ENCODE measurements at places on chromosomes 11 and 22.

DNA sequence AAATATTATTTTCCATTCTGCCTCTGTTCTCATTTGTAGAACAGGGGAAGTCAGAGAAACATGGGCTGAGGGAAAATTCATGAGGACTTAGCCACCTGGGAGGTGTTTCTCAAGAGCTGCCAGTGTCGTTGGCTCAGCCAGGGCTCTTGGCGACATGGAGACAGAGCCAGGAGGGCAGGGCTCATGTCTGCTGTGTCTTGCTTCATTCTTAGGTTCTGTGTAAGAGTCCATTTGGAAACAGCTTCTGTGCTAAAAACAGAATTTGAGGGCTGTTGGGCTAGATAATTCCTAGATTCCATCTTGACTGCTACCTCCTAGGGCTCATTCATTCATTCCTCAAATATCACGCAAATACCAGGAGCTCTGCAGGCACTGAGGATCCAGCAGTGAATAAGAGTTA, 15.1 kb upstream of the MRGPRX2 start:
- DNase-seq, result no peak

DNA sequence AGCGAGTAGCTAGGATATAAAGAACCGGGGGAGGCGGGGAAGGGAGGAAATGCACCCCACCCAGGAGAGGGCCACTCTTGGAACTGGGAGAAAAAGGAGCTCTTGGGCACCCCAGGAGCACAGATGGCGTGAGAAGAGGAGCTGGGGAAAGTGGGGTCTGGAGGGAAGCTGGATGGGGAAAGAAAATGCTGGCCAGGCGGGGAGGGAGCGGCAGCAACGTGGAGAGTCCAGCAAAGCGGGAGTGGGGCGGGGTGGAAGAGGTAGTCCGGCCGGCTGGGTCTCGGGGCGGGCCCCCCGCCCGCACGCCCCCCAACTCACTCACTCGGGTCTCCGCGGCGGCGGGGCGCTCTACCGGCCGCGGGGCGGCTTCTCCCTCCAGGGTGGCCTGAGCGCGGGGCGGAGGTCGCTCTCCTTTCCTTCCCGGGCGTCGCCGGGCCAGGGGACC, 522 bp downstream of the TOB2 start:
- no peak for DNase-seq

GRCh38 chr11:24598641-24599040, 101.8 kb downstream of the LUZP2 start:
- no peak for DNase-seq

GRCh38 chr11:298406-299065, 790 bp downstream of the IFITM5 start:
- no peak for DNase-seq

GRCh38 chr11:14894657-14895598, 2.9 kb upstream of the CYP2R1 start:
- DNase-seq, result no peak

DNA sequence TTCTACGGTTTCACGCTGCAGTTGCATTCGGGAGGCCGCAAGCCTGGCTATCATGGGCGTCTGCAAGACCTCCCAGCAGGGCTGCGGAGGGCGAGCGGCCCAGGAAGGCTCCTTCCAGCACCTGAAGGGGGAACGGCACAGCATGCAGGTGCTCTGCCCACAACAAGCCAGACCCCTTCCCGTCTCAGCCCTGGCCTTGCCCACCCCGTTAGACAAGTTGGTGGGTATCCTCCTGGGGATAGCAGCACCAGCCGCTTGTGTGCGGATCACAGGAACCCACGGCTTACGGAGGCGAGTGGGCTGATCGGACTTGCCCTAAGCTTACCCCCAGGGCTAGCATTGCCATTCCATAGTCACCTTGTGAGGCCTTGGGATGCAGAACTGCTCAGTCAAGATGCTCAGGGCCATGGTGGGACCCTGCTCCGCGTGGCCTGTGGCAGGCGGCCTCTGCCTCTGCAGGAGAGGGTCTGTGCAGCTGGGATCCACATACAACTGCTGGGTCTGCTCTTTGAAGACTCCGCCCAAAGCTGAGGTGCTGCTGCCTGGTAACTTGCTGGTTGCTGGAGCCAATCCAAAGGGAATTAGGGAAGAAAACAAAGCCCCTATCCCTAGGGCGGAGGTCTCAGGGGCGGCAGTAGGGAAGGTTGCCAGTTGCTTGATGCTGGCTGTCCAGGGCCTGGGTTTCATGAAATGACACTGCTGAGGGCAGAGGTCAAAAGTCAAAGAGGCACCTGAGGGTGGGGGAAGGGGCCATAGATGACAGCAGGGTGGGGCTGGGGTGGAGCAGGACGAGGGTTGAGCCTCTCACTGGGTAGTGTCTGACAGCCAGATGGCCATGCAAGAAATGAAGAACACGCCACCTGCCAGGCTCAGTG, 1.4 kb upstream of the OSBPL5 start:
- no peak for DNase-seq

- no peak for DNase-seq
These were observed 14.0 kb downstream of the ASCL2 start for GRCh38 chr11:2256293-2256913.

DNA sequence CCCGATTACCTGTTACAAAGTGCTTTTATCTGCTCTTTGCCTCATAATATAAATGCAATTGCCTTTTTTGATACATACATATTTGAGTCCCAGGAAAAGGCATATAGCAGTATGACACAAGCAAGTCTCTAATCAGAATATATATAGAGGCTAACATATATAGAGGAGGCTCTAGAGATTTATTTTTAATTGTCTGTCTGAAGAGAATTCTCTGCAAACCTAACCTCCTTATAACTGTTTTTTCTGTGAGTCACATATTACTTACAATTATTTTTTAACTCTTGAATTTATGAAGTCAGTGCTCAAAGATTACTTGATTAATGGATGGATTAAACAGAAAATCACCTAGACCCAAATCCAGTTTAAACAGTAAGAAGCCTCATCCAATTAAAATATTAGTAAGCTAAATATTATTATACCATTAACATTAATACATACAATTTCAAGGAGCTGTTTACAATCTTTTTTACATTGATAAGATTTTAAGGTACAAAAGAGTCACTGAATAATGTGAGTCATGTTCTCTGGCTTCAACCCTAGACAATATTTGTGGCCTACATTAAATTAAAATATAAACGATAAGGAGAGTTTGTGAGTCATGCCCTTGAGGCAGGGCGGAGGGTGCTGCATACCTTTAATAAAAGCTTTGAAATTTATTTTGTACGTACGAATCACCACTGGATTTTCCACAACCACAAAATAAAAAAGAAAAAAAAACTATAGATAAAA, 19.2 kb upstream of the MMP13 start:
- DNase-seq, result no peak

- no peak for DNase-seq
These were observed 132.4 kb upstream of the ZC3H12C start for GRCh38 chr11:109960831-109961230.

DNA sequence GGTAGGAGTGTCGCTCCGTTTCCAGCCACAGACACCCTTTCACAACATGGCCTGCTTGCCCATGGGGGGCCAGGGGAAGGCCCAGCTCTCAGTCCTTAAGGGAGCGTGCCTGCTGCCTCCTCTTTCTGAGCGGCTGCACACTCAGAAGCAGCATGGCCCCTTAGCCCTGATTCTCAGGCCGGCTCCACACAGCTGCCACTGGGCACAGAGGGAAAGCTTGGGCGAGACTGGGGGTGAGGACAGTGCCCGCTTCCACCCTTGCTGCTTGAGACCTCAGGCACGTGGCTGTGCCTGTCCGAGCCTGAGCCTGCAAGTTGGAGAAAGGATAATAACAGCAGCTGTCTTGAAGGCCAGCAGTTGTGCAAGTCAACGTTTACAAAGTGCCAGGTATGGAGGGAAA, 416.3 kb downstream of the SHANK2 start:
- no peak for DNase-seq

DNA sequence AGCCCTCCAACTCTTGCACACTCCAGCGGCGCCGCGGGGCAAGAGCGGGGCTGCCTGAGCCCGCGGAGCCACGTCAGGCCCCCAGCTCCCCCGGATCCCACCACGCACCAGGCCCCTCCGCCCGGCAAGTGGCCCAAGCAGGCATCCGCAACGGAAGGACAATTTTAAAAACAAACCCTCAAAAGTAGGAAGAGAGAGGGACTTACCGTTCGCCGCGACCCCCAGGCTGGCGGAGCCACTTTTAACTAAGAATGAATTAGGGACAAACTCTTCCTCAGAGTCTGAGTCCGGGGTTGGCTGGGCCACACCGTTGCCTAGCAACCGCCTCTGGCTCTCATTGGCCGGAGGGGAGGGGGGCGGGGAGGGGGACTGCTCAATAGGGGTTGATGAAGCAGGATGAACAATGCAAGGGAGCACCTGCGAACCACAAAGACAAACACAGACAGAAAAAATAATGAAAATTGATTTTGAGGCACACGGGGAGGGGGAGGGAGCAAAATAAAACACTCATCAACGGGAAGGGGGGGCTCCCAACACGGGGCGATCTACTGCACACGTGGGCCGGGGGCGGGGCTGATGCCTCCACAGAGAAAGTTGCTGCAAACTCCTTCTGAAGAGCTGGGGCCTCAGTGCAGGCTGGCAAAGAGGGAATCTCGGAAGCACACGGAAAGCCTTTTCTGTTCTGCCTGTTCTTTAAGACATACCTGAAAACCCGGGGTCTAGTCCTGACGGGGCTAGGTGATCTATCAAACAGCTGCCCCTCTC, 387.5 kb upstream of the NARS2 start:
- DNase-seq, result no peak

DNA sequence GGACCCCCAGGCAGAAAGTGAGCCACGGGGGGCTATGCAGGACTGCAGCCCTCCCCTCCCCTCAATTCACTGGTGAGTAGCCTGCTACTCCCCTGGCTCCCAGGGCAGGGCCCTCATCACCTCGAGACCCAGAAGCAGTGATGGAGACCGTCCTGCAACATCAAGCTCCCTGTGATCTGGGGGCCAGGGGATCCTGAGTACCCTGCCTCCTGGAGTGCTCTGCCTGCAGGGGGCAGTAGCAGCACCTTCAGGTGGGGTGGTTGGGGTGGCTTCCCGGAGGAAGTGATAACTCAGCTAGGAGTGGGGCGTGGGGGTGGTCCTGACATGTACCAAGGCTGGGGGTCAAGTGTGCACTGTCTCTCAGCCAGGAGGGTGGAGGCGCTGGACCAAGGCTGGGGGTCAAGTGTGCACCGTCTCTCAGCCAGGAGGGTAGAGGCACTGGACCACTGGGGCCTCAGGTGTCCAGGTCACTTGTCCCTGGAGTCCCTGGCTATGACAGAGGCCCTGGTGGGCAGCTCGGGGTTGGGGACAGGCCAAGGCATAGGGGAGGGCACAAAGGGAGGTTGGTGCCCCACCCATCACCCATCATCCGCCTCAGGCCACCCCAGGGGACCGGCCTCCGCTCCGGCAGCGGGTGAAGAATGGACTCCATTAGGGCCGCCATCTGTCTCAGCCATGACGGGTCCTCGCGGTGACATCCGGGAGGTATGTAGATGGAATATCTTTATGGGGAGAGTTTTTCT, 9.4 kb downstream of the RTN4R start:
- no peak for DNase-seq

DNA sequence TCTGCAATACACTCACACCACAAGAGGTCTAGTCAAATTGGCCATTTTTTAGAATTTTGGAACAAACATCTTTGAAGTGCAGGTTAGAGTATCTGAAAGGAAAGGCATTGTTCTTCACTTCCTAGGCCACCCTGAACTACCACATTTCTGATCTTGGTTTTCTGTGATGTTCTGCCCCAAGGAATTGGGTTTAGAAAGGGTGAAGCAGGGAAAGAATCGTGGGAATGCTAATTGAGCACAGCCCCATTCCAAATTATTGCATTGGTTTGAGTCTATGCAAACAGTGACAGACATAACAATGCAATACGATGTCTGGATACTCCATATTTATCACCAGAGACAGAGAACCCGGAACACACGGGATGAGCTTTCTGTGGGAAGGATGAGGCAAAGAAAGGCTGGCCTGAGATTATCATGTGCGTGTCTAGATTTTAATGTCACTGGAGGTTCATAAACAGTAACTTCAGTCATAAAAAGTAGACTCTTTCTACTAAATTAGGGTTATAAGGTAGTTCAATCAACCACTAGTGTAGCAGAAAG, 195.3 kb upstream of the BLID start:
- DNase-seq, result no peak

DNA sequence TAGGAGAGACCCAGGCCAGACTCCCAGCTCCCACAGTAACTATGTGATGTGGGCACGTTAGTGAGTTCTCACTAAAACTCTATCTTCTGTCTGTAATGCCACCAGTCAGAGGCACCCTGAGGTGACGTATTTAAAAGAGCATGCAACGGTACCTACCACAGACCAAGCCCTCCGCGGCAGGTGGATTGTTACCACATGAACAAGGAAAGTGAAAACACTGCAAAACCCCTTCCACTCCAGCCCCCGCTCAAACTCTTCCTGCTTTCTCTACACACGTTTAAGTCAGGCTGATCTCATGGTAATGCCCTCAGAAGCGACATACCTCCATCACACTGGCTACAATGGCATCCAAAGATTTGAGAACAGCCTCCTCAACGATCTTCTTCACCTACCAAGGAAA, 36.7 kb downstream of the SERPIND1 start:
- no peak for DNase-seq

- no peak for DNase-seq
These were observed 20.3 kb downstream of the DKK3 start for GRCh38 chr11:11988099-11988651.

GRCh38 chr11:420911-421321, 6.1 kb upstream of the SIGIRR start:
- DNase-seq, result no peak

- DNase-seq, result no peak
These were observed 12.1 kb downstream of the OR51B4 start for GRCh38 chr11:5289696-5290095.

GRCh38 chr11:61121917-61122316, 19.6 kb downstream of the CD5 start:
- DNase-seq, result no peak

GRCh38 chr11:78798663-78799062, 224.0 kb upstream of the NARS2 start:
- peak; percentile 4 for DNase-seq

DNA sequence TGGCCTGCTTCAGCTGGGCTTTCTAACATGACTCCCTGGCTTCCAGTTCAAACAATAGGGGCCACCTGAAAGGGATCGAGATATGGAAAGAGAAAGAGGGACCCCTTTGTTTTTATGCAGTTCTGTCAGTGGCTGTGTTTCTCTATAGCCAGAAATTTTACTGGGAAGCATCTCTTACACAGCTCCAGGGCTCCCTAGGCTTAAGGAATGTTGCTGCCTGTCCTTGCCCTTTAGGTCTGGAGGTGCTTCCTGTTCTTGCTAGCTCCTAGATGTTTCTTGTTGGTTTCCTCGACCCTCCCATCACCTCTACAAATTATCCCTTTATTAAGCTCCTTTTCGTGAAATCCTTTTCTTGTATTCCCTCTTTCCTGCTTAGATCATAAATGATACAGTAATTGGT, 21.8 kb upstream of the OR56A1 start:
- DNase-seq, result no peak

DNA sequence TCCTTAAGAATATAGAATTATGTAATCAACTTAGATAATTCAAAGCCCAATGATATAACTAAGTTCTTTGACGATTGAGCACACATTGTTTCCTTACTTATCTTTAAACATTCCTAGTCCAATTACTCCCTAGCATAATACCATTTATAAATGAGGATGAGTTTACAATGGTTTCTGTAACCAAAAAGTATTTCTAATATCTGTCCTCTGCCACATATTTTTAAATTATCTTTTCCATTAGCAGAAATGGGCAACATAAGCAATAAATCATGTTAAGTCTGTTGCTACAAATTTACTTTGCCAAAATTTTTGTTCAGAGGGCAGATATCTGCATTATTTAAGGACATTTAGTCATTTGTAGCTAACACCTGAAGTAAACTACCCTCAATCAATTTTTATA, 6.7 kb downstream of the CREBZF start:
- DNase-seq, result no peak
